ENCODE measurements at places on chromosomes 13 and 19.

DNA sequence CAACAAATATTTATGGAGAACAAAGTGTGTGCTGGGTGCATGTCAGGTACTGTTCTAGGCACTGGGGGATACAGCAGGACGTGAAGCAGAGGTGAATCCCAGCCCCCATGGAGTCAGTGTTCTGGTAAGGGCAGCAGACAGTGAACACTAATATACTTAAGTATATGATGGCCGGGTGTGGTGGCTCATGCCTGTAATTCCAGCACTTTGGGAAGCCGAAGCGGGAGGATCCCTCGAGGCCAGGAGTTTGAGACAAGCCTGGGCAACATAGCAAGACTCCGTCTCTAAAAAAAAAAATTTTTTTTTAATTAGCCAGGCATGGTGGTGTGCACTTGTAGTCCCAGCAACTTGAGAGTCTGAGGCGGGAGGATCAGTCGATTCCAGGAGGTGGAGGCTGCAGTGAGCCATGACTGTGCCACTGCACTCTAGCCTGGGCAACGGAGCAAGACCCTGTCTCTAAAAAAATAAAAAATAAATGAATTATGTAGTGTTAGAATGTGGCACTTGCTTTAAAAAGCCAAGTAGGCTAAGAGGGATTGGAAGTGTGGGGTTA is 22.6 kb downstream of the CHST8 start:
- no peak for DNase-seq

- no peak for DNase-seq
Observed at GRCh38 chr13:40618581-40619478, 47.6 kb downstream of the FOXO1 start.

DNA sequence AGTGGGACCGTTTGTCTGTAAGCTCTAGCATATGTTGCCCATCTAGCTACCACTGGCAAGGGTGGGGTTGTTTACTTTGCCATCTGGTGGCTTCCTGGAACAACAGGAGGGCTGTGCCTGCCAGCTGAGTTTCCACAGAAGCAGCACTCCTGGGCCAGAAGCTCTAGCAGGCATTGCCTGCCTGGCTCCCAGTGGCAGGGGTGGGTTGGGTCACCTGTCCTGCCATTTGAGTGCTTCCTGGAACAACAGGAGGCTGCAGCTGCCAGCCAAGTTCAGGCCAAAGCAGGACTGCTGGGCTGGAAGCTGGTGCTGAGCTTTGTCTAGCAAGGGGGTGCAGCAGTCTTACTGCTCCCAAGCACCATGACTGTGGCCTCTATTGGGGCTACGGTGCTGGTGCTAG is 239.7 kb downstream of the MTUS2 start:
- DNase-seq: no peak

DNA sequence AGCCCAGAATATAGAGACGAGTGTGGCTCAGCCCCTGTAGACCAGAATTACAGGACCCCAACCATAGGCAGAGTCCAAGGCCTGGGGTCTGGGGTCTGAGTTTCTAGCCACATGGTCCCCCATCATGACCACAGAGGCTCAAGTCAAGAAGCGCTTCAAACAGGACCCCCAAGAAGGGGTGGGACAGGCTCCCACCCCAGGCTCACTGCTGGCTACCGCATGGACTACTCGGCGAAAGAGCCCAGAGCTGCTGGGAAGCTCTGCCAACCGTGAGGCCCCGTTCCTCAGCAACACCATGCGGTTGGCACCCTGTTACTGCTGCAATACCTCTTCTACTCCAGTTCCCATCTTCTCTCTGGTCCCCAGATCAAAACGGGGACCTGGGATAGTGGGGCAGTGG is 254.8 kb downstream of the TEX29 start:
- DNase-seq: no peak

- no peak for DNase-seq
Observed at GRCh38 chr13:77537289-77537919, 1.9 kb downstream of the SCEL start.

DNA sequence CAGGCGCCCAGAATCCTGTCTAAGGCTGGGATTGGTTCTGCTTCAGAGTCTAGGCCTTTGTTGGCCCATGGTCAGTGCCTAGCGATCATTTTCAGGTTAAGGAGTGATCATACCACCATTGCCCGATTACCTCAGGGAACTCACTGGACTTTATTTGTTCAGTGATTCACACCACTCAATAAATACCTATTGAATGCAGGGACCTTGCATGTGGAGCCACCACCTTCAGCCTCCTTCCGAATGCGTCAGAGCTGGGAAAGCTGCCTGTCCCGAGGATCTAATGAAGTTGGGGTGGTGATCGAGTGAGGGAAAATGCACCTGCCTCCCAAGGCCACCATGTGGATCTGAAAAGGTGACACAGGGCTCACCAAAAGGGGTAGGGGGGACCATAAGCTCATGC is 40.0 kb upstream of the POU2F2 start:
- DNase-seq: no peak

- no peak for DNase-seq
Observed at GRCh38 chr13:108609353-108609752, 20.1 kb upstream of the MYO16 start.

DNA sequence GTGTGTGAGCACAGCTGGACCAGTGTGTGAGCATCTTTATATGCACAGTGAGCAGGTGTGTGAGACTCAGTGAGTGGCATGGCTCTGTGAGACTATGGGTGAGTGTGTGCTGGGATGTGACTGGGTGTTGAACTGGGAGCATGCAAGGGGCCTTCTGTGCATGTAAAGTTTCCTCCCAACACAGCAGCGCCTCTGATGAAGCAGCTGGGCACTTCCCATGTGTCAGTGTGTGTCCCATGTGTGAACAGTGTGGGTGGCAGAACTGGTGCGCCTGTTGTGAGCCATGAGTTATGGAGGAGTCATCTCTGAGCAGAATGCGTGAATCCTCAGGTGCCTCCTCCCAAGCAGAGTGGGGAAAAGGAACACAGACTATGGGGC is 24.1 kb downstream of the LGALS16 start:
- DNase-seq: no peak

DNA sequence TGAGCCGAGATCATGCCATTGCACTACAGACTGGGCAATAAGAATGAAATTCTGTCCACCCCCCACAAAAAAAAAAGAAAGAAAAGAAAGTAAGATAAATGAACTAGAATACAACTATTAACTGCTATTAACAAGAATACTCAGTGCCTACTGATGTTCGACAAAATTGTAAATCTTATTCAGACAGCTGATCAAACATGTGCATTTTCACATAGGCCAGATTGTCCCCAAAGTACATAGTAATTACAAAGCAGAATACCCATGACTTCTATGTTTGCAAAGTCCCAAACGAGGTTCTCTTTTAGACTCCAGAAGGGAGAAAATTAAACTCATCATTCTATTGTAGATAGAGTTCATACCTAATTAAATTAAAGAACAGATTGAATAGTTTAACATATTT is 113.4 kb downstream of the UFM1 start:
- no peak for DNase-seq

DNA sequence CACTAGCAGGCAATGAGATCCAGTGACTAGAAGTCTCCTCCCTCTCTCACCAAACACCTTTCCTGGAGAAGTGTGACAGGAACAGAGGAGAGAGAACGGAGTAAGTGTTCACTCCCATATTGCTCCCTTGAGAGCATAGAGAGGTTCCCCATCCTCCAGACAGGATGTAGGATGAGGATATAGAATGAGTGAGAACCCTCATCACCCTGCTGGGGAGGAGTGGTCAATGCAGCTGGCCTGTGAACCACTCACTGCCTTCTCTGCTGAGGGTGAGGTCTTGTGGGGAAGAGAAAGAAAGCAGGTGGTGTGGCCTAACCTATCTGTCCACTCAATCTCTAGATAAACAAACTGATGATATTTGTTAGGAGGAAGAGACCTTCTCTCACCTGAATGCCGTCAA is 386.6 kb downstream of the PCDH20 start:
- no peak for DNase-seq

DNA sequence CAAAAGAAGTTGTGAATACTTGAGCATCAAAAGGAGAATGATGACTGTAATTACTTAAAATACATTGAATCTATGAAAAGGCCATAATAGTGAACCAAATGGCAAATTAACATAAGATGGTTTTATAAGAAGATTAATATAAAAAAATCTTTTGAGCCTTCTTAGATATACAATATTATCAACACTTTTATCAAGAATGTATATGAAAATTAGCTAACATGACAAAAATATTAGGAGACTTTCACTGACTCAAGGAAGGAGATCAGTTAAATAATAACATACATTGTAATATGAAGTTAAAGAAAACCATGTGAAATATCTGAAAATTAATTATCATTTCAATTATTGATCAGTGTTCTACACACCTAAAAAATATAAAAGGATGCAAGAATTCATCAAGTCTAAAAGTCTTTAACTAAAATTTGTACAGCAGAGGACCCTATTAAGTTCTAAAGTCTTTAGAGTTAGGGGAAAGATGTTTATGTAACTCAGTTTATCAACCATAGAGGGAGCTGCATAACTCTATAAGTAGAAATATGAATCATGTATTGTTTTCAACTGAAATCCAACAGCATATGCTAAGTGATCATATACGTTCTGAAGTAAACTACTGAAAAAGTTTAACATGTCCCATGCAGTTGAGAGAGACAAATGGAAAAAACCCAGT is 756.1 kb upstream of the MIR17HG start:
- DNase-seq: no peak

GRCh38 chr19:55489711-55490477 is 1.7 kb downstream of the SSC5D start:
- DNase-seq: no peak

DNA sequence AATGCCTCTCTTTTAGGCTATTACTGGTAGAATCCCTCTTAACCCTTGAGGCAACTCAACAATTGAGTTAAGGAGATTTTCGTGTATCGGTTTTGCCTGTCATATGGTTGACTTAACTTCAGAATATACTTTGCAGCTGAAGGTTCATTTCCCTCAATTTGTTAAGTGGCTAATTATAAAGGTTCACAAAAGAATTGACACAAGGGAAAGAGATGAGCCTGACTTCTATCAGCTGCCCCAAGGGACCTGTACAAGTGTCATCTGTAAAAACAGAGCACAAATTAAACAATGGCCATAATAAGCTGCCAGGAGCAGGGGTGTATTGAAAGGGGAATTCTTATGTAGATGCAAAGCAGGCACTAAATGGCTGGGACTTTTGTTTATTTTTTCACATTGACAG is 334.8 kb upstream of the OBI1 start:
- no peak for DNase-seq

DNA sequence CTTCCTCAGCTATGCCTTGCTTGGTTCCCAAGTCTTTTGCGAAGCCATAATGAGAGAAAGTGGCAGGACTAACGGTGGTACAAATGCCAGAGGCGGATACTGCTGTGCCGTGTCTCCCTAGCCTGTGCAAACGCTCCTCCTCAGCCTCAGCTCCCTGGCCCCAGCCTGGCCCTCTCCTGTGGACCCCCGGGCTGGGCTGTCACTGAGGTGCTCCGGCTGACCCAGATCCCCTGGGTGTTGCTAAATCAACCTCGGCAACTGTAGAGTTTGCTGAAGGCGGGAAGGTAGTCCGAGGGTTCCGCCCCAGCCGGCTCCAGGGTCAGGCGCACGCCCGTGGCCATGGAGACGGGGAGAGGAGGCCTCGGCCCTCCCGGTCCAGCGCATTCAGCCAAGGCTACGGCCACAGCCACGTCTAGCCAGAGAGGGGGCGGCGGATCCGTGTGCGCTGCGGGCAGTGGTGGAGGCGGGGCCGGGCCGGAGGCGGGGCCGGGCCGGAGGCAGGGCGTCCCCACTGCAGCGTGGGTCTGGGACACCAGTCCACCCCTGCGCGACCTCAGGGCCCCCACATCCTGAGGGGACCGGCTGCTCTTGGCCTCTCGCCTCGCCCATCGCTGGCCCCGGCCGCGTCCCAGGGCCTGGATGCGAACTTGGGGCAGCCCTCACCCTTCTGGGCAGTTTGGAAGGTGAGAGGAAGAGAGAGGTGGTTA is 16.4 kb upstream of the ZNF492 start:
- no peak for DNase-seq

- DNase-seq: no peak
Observed at GRCh38 chr13:26457212-26457611, 100.3 kb upstream of the WASF3 start.

All from cortex of kidney (tissue), 1 donor.